NCI-H187 treated with DMSO at 0.1 percent for 48 hours (cell line): ENCODE measurements at places on chromosomes 2 and 18.

- DNase-seq, result no peak
Measured at GRCh38 chr2:135590619-135591260, 59.5 kb downstream of the R3HDM1 start.

GRCh38 chr2:26786207-26787028, 562 bp downstream of the CENPA start:
- DNase-seq, result no peak

- no peak for DNase-seq
Measured at GRCh38 chr2:150133623-150134022, 353.8 kb downstream of the RND3 start.

DNA sequence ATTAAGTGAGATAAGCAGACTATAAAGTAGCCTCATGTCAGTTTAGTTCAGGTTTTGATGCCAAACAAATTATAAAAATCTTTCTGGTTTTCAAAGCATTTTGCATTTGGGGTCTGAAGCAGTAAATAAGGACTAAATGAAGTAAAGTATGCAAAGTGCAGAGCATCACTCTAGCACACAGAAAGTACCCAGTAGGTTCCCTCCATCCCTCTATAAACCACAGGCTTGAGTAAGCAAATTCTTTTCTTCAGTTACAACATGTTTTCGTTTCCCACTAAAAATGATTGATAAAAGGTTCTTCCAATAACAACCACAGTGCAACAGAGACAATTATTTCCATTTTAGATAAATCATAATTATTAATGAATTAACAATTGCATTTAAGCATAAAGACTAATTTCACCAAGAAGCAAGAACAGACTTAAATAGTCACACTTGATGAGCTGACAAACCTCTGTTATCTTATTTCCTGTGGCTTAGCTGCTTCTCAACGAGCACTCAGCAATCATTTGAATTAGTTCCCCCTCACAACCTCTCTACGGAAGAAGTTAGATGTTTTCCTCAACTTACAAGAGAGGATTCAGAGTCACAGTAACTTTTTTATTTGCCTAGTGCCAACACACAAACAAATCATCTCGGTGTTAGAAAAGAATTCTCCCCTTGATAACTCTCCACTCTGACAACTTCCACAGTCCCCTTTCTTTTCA, 249.8 kb downstream of the NBAS start:
- DNase-seq, result no peak

GRCh38 chr2:234254783-234255521, 204.4 kb downstream of the SPP2 start:
- DNase-seq, result no peak

GRCh38 chr2:47181176-47181575, 26.1 kb upstream of the STPG4 start:
- no peak for DNase-seq

- DNase-seq, result no peak
Measured at GRCh38 chr2:236034974-236035373, 133.2 kb downstream of the GBX2 start.

- no peak for DNase-seq
Measured at GRCh38 chr2:216696751-216697560, 1.6 kb upstream of the IGFBP5 start.

- no peak for DNase-seq
Measured at GRCh38 chr2:108825736-108826135, 39.2 kb downstream of the CCDC138 start.

GRCh38 chr2:188444106-188444835, 152.6 kb downstream of the GULP1 start:
- no peak for DNase-seq

GRCh38 chr2:113890253-113891235, 655 bp downstream of the ACTR3 start:
- DNase-seq, result no peak
